Left lung (tissue), 14 donors: ENCODE measurements at places on chromosomes 5 and 9. TPM values are rescaled to one million over a fixed set of nuclear protein-coding genes. Genes with fewer than 3 reads are reported as not detected.

DNA sequence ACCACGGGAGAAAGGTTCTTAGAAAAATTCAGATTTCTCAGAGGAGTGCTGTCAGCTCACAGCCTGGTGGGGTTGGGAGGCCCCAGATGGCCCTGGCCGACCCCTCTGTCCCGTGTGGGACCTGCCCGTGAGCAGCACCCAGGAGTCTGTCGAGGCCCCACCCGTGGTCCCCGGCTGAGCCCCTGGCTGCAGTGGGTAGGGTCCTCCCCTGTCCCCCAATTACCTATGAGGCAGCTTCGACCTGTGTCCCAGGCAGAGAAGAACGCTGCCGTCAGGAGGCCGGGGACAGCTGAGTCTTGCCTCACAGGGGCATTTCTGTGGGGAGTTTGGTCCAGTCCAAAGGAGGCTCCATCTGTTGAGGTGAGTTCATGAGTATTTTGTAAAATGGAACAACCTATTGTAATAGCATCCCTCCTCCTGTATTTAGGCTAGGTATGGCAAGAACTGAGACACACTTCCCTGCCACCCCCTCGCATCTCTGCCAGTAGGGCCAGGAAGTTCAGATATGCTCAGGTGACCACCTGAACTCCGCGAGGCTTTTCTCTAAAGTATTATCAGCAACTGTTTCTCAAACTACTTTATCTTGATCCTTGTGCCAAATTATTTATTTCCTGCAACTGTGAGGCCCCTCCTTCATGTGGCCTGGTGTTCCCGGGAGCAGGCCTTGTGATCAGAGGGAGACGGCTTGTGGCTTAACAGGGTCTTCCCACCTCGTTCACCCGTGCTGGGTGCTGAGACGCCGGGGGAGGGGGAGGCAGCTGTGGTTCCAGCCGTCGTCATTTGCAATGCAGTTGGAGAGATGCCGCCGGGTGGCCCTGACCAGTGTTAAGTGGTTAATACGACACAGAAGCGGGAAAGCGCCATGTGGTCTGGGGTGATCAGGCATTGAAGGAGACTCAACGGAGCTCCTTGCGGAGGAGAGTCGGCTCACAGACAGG, 1.7 kb downstream of the AHRR start:
- DNase-seq, result peak; percentile 74

GRCh38 chr5:154390746-154391359, 54.9 kb upstream of the SAP30L start:
- no peak for DNase-seq

PCSK5 gene
- total RNA-seq, result 20.3 TPM

GRCh38 chr5:17290540-17290974, 73.1 kb downstream of the BASP1 start:
- DNase-seq, result no peak

GRCh38 chr5:109163336-109163735, 246.4 kb downstream of the PJA2 start:
- DNase-seq, result no peak

GRCh38 chr9:120774719-120775118, 18.5 kb downstream of the FBXW2 start:
- no peak for DNase-seq

LCN12 gene
- total RNA-seq, result 4.5 TPM

- peak; percentile 47 for DNase-seq
Measured at GRCh38 chr9:33131790-33132772, 35.1 kb downstream of the B4GALT1 start.

CETN3 gene
- 22.1 TPM for total RNA-seq

GRCh38 chr9:123940721-123941523, 11.0 kb upstream of the DENND1A start:
- no peak for DNase-seq

TUSC1 gene
- total RNA-seq, result 10.3 TPM

DNA sequence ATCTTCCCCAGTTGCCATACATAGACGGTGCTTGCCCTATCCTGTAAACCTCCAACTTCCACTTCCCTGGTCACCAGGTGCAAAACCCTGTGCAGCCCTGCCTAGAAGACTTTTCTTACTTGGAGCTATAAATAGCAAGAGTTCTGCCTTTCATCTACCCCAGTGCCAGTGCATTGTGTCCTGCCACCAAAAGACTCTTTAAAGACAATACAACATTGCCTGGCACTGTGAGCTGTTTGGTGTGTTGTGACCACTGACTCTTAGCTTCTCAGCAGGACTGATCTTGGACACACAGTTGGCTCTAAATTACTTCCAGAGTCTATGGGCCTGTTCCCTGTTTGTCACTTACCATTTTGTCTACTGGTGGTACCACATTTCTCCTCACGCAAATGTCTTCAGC, 608.1 kb downstream of the CDH9 start:
- DNase-seq, result no peak

CYLC2 gene
- not detected for total RNA-seq

DNA sequence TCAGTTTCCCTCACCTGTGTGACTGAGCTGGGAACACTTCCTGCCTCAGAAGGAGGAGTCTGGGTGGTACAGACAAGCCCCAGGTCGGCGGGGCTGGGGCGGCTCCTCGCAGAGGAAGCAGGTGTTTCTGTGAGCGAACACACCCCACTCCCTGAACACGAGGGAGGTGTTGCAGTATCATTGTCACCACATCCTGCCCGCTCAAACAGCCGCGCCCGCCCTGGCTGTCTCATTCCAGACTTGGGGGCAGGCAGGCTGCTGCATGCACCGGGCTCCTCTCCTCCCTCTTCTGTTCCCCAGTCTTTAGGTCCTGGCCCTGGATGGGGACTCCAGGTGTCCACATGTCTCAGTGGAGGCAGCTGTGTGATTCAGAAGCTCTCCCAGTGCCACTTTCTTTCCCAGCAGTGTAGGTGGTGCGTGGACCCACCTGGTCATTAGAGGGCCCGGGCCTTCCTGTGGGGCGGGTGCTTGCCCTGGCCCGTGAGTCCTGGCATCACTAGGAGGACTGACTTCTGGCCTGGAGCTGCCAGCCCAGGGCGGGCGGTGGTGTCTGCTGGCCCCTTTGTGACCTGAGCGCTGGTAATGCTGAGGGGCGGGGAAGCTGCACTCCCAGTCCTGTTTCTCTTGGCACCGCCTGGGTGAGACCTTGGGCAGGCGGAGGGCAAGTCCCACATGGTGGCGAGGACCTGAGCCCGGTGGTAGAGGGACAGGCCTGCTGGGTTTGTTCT, 18.3 kb upstream of the PHYHD1 start:
- no peak for DNase-seq
